ENCODE measurements at places on chromosomes 3 and 15.

- peaks cover 31% of the 10 kb centered on the region for H3K4me1 ChIP-seq
- no peak for DNase-seq
- no peak overlapping the region for H3K27ac ChIP-seq
- H3K36me3 ChIP-seq: no peaks in the 10 kb centered on the region
- peak overlapping the region; percentile 86 for H3K4me3 ChIP-seq
Observed at GRCh38 chr3:24520976-24521419, 26.3 kb upstream of the THRB start.

GRCh38 chr15:42071717-42072116, 22.6 kb downstream of the PLA2G4D start:
- no peak for DNase-seq
- no peak overlapping the region for H3K4me3 ChIP-seq
- no peak overlapping the region for H3K27ac ChIP-seq
- no peaks in the 10 kb centered on the region for H3K27me3 ChIP-seq

GRCh38 chr3:81581966-81582599, 179.4 kb downstream of the GBE1 start:
- H3K36me3 ChIP-seq: no peaks in the 10 kb centered on the region
- peak; percentile 62 for DNase-seq
- H3K4me3 ChIP-seq: no peak overlapping the region
- H3K27ac ChIP-seq: no peak overlapping the region

- no peaks in the 10 kb centered on the region for H3K36me3 ChIP-seq
- H3K4me3 ChIP-seq: no peak overlapping the region
- H3K27me3 ChIP-seq: no peaks in the 10 kb centered on the region
- H3K27ac ChIP-seq: no peak overlapping the region
- no peak for DNase-seq
- peaks cover 14% of the 10 kb centered on the region for H3K4me1 ChIP-seq
Observed at GRCh38 chr3:172696357-172696756, 14.5 kb downstream of the NCEH1 start.

GRCh38 chr3:71028802-71029201, 554.7 kb downstream of the FOXP1 start:
- H3K27ac ChIP-seq: no peak overlapping the region
- H3K36me3 ChIP-seq: no peaks in the 10 kb centered on the region
- no peak overlapping the region for H3K4me3 ChIP-seq
- H3K4me1 ChIP-seq: peaks cover 25% of the 10 kb centered on the region
- DNase-seq: no peak

GRCh38 chr3:144032531-144033239, 61.1 kb downstream of the DIPK2A start:
- DNase-seq: no peak
- no peak overlapping the region for H3K27ac ChIP-seq
- H3K4me3 ChIP-seq: no peak overlapping the region
- H3K4me1 ChIP-seq: no peaks in the 10 kb centered on the region
- no peaks in the 10 kb centered on the region for H3K36me3 ChIP-seq

- no peaks in the 10 kb centered on the region for H3K27me3 ChIP-seq
- H3K36me3 ChIP-seq: peaks cover 5% of the 10 kb centered on the region
- DNase-seq: no peak
- H3K27ac ChIP-seq: no peak overlapping the region
- peaks cover 8% of the 10 kb centered on the region for H3K4me1 ChIP-seq
Observed at GRCh38 chr3:196872316-196872715, 4.6 kb downstream of the SENP5 start.
